ENCODE measurements at places on chromosomes 7 and 10.

GRCh38 chr7:16463520-16463919 lies 2.0 kb downstream of the SOSTDC1 start:
- no peak for DNase-seq

- peak; percentile 67 for DNase-seq
These were observed 1.1 kb downstream of the TET1 start for GRCh38 chr10:68560943-68561864.

GRCh38 chr7:1977059-1977875 lies 255.5 kb downstream of the MAD1L1 start:
- DNase-seq: no peak

DNA sequence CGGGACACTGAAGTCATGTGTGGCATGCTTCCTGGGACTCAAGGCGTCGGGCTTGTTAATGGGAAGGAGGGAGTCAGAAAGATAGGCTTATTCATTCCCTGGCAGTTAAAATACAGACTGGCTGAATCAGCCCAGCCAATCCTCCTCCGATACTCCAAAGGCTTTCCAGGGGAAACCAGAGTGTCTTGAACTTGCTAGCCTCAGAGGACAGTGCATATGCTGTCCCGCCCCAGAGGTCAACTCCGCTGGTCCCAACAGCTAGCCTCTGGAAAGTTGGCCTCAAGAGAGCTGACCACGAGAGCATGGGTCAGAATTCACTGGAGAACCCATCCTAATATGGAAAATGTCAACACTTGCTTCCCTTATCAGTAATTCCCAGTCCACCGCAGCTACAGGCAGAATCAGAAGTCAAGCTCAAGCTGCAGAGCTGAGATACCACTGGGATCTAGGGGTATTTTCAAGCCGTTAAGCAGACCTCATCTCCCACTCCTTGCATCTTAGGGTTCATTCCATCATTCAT lies 43.0 kb downstream of the ELMO1 start:
- no peak for DNase-seq

GRCh38 chr7:127658970-127659630 lies 7.1 kb downstream of the SND1 start:
- DNase-seq: peak; percentile 19

- DNase-seq: no peak
These were observed 36.0 kb upstream of the ARHGAP21 start for GRCh38 chr10:24759672-24760071.

DNA sequence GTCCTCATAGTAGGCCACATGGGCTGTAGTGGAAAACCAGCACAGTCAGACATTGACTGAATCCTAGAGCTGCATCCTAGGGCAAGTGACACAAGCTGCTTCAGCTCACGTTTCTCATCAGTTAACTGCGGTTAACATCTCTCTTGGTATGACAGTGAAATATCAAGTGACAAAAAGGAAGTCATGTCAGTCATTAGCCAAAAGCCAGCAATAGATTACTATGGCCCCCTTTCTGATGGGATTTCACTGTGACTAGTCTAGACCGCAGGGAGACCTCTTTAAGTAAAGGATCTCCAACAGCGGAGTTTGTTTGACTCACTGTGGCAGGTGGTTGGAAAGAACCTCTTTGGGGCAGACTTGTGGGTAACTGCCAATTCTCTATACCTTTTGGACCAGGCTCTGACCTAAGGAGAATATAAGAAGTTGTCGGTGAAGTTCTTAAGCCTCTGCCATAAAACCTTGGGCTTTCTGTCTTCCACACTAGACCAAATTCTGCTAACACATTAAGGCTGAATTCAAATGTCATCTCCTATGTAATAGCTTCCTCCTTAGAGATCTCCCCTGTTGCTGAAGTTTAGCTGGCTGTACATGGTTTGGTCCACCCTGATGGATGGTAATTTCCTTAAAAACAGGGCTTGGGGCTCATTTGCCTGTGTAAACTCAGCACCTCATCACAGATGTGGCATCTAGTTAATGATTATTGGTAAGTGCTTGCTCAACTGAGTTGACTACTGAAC lies 115.3 kb downstream of the SGMS1 start:
- DNase-seq: no peak

DNA sequence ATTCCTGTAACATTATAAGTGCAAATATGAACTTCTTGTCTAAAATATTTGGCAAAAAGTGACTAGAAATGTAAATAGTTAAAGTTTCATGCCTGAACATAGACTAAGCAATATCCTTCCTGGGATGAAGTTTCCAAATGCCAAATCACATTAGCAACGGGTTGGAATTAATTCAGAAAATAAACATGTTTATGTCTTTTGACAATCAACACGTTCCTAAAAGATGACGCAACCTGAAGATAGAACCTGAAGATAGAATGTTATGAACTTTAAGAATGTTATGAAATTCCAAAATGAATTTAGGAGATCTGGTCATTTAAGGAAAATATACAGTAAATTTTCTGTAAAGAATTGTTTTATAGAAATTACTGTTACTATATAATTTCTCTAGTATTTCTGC lies 9.2 kb downstream of the LAMB4 start:
- DNase-seq: no peak

- no peak for DNase-seq
These were observed 413.5 kb upstream of the NFE2L3 start for GRCh38 chr7:25738528-25738927.

DNA sequence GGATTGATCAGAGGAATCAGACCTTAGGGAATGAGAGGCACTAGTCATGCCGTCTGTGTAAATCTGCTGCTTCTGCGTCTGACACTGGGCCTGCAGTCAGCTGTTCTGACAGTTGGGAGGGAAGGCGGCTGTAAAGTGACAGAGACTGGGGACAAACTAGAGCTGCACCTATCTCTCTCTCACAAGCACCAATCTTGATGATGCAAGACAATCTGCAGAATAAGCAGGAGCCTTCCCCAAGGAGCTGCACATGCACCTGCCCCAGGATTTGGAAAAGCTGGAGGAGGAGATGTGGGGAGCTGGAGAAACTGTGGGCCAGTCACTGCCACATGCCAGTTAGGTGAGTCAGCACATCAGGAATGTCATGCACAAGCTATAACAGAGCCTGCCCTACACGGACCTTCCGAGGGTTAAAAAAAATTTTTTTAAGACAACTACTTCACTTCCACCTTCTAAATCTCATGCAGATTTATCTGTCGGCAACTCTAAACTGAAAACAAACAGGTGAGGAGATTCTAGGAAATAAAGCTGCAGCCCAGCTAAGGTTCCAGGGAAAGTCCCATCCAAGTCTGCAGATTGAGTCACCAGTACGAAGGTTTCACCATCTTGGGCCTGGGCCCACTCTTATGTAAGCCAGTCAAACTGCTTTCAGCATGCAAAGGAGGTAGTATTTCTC lies 39.2 kb downstream of the ENO4 start:
- no peak for DNase-seq

DNA sequence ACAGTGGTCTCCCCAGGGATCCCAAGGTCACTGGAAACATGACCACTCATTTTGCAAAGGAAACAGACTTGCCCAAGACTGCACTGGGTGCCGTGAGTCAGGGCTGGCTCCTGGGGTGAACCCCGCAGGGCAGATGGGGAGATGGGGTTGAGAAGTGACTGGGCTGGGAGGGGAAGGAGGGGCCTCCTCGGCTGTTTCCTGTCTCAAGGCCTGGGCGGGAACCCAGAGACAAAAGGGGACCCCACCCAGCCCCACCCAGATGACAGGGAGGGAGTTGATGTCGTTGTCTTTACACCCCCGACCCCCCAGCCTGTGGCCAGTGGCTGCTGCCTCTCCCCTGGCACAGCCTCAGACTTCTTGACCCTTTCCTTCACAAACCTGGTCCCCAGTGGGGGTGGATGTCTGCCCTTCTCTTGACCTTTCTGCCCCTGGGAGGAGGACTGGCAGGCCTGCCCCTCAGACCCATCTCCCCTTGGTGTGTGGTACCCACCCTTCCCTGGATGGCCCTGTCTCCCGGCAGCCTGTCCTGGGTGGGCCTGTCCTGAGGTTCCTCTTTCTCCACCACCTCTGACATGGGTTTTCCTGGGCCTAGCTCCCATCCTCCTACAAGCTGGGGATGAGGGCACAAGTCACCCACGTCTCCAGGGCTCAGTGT lies 1.4 kb downstream of the MYO1G start:
- peak; percentile 77 for DNase-seq

- DNase-seq: no peak
These were observed 12.0 kb downstream of the PWWP2B start for GRCh38 chr10:132408823-132409666.

- peak; percentile 30 for DNase-seq
These were observed 27.8 kb upstream of the ITGB1 start for GRCh38 chr10:32985775-32986350.

GRCh38 chr10:74371696-74372095 lies 220.7 kb downstream of the ADK start:
- no peak for DNase-seq

GRCh38 chr7:114865564-114865963 lies 56.3 kb upstream of the MDFIC start:
- DNase-seq: peak; percentile 42

- no peak for DNase-seq
These were observed 58.5 kb upstream of the UBE3C start for GRCh38 chr7:157080111-157080730.

- DNase-seq: no peak
These were observed 40.2 kb upstream of the RSU1 start for GRCh38 chr10:16857419-16857818.

DNA sequence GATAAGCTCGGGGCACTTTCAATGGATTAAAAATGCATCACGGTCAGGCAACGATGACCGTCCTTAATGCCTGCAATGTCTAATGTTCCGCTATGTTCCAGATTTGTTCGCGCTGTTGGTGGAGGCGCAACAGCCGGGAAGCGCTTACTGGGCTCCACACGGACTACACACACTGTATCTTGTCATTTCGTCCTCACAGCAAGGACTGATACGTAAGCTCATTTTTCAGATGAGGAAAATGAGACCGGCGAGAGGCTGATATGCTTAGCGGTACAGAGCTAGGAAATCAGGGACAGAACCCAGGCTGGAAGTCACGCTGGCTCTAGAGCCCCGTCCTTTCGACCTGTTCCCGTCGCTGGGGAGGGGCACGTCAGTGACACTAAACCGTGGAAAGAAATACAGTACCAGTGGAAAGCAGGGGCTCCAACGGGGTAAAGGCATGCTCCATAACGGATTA lies 670 bp downstream of the TPK1 start:
- peak; percentile 65 for DNase-seq

DNA sequence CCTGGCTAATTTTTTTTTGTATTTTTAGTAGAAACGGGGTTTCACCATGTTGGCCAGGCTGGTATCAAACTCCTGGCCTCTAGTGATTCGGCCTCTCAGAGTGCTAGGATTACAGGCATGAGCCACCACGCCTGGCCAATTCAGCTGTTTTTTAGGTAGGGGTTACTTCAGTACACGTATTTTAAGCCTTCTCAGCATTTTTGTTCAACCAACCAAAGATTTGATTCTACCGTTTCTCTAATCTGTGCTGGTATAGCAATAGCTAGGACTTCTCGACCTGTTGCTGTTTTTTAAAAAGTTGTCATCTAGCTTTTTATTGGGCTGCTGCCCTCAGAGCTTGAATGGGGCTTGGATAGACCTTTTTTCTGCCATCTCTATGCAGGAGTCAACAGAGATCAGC lies 34.9 kb downstream of the PROSER2 start:
- DNase-seq: no peak

DNA sequence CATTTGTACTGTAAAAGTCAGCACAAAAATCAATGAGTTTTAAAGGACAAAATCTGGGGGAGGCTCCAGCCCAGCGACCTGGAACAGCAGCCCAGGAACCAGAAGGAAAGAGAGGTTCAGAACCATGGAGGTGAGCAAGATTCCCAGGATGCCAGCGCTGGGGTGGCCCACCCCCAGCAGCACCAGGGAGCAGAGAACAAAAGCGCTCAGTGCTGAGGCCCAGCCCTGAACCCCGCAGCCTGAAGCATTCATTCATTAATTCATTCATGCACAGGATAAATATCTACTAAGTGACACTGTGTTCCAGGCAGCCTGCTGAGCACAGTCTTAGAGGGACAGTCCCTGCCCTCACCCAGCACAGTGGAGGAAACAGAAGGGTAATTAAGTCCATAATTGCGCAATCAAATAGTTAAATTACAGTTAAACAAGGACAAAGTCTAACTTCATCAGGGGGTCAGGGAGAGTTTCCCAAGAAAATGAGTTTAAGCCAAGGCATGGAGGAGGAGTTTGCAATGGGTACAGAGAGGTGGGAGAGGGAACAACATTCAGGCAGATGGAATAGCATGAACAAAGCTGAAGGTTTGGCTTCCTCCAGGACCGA lies 202.3 kb downstream of the GRID1 start:
- no peak for DNase-seq

DNA sequence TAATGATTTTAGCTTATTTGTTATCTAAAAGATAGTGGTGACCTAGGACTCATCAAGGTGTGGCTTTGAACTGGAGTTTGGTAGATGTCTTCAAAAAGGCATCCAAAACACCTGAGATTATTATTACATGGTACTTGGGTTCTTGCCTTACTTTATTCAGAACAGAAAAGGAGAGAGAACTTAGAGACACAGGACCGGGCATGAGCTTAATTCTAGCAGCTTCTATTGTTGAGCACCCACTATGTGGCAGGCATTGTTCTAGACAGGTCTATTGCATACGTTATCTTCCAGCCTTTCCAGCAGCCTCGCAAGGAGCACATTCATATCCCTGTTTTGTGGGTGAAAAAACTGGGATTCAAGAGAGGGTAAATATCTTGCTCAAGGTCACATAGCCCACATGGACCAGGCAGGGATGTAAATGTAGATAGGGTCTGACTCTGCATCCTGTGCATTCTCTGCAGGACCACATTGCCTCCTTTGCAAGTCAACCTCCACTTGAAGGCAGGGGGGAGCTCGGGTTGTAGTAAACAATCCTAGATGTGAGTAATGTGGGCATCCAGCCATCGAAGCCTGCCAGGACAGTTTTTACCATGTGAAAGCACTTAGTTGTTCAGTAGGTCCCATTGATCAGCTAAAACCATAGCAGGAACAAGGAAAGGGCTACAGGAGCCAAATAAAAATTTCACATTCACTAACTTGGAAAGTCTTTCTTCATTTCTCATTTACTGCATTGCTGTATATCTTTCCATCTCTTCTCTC lies 551.4 kb downstream of the LRMDA start:
- no peak for DNase-seq

GRCh38 chr10:102775201-102775934 lies 31.6 kb downstream of the WBP1L start:
- DNase-seq: no peak

GRCh38 chr10:34405611-34406462 lies 409.3 kb downstream of the PARD3 start:
- DNase-seq: no peak

GRCh38 chr7:51142741-51143385 lies 173.7 kb downstream of the COBL start:
- DNase-seq: no peak

GRCh38 chr10:48206482-48207250 lies 67.8 kb downstream of the FRMPD2 start:
- no peak for DNase-seq

DNA sequence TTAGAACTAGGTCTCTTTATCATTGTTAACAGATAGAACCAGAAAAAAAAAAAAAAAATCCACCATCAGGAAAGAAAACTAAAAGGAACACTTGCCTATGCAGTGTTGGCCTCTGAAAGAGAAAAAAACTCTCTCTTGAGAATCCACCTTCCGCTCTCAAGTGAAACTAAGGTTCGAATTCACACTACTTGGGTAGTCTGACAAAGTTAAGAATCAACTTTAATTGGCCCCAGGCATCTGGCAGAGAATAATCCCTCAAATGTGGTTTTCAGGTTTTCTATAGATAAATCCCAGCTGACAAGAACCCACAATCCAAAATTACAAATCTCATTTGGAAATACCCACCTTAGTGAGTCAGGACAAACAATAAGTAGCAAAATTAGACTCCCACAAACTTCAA lies 199.7 kb upstream of the LRRN3 start:
- DNase-seq: no peak
